ENCODE measurements at places on chromosomes 3 and 15.
A peak's percentile ranks its signal among the peaks of the same experiment; 100 is the strongest.

DNA sequence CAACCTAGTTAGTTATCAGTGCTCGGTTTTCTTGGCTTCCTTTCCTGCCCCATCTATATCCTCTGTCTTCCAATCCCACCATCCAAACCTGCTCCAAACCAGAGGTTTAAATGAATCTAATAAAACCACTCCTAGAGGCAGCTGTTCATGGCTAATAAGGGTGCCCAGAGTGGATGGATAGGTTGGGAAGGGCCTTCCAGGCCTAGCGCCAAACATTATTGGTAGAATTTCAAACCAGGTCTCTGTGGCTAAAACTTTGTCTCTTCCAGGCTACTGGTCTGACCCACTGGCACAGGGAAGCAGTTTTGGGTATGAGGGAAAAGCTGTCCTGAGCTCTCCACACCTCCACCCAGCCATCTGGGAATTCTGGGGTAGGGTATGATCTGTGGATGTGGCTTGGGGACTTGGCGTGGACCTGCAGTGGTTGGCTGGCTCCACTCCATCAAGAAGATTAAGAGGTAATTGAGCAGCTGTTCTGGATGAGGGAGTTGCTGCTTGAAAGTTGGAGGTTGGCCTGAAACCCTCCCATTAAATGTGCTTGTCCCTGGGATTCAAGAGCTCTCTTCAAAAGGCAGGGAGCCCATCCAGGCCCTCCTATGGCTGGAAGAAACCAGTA lies 29.3 kb upstream of the INSYN1 start:
- no peak for DNase-seq

DNA sequence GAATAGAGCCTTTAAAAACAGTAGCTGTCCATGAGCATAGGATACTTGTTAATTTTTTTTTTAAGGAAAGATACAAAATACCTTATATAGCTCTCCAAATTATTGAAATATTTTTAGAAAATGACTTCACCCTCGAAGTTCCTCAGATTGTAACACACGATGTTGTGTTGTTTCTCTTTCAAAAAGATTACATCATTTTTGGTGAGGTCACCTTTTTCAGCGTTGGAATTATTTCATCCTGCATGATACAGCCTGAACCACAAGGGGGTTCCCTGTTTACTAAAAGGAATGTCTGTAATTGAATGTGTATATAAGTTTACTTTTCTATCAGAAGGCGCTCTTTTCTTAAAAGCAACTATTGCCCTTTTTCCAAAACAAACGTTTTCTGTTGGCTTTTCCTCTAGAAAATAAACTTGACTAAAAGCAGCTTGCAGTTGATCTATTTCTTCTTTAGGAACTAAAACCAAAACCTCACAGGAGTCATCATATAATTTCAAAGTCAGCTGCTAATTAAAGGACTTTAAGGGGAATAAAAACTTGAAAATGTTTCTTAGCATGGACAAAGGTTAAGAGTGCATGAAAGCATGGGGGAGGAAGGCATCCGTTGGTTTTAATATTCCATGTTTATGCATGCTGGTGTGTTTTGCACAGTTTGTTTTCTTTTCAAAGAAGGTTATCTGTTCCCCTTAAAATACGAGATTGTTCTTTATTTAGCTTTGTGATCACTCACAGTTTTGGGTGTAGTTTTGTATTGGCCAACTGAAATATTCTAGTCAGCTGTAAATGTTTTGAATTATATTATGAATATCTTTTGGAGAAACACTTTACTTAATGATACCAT lies 29.4 kb downstream of the LYSMD4 start:
- DNase-seq: peak; percentile 86

DNA sequence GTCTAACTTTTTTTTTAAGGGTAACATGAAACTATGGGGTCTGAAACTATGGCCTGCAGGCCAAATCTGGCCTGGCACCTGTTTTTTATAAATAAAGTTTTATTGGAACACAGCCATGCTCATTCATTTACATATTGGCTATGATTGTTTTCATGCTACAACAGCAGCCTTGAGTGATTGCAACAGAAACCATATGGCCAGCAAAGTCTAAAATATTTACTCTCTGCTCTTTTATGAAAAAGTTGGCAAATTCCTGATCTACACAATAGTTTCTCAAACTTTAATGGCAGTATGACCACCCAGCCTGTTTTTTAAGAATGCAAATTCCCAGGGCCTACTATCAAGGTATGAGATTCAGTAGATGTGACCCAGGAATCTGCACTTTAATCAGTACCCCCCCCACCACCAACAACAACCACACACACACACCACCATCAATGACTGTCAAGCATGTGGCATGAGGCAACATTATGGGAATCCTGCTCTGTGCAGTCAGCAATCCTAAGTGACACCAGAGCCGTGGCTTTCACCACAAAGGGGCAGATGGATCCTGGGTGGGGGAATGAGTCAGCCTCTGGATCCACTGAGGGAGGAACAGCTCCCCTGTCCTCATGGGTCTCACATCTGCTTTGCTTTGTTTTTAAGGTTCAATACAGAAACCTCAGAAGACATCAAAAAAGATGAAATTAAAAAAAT lies 142.8 kb downstream of the NTRK3 start:
- no peak for DNase-seq

DNA sequence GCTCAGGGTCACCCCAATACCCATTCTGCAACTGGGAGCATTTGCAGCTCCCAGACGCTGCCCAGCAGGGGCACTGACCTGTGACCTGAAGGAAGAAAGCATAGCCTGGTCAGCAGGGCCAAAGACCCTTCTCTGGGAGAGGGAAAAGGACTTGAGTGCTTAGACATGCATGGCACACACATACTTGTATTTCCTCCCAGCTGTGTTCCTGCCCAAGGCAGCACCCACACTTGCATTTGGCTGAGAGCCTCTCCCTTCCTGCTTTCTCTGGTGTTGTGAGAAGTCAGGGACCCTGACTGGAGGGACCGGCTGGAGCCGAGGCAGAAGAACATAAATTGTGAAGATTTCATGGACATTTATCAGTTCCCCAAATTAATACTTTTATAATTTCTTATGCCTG lies 7.2 kb upstream of the LAMB2 start:
- no peak for DNase-seq

DNA sequence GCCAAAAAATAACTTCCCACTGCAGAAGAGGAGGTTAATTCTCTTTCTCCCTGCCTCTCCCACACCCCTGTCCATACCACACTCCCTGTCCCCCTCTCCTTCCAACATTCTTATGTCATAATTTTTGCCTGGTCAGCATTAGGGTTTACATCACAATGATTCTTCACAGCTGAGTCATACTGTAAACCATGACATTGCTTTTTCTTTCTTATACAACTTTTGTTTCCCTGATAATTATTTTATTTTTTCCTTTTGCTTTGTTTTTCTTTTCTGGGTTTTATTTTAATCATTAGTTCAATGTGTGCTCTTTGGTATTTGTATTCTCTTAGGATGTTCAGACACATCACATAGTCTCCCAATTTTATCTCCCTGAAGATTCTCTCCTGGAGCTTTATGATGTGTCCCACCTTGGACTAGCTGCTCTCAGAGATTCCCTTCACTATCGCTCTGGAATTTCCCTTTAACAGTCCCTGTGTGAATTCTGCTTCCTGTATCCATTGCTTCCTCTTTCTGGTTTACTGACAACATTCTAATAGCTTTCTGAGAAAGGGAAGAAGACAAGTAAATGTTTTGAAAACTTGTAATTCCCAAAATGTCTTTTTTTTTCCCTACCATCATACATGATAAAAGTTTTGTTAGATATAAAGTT lies 70.7 kb downstream of the SOX2 start:
- peak; percentile 36 for DNase-seq

GRCh38 chr3:192843723-192844485 lies 73.8 kb downstream of the MB21D2 start:
- DNase-seq: no peak

- peak; percentile 72 for DNase-seq
Observed at GRCh38 chr3:43405888-43406642, 119.7 kb downstream of the SNRK start.

DNA sequence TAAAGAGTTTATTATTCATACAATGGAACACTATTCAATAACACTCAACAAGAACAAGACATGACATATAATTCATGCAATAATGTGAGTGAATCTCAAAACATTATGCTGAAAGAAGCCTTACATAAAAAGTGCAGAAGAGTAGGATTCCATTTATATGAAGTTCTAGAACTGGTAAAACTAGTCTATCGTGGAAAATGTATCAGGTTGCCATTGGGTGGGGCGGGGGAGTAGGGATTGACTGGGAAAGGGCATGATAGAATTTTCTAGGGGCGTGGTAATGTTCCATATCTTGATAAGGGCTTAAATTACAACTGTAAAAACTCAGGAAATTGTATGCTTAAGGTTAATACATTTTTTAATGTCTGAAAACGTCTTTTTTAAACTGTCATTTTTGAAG lies 247.9 kb downstream of the SATB1 start:
- DNase-seq: no peak

- DNase-seq: no peak
Observed at GRCh38 chr3:157132936-157133335, 27.0 kb downstream of the CCNL1 start.

- DNase-seq: no peak
Observed at GRCh38 chr15:98753726-98754656, 105.7 kb downstream of the IGF1R start.

GRCh38 chr3:16485395-16485992 lies 28.0 kb downstream of the RFTN1 start:
- no peak for DNase-seq

GRCh38 chr3:138195481-138195880 lies 8.4 kb downstream of the ARMC8 start:
- no peak for DNase-seq

DNA sequence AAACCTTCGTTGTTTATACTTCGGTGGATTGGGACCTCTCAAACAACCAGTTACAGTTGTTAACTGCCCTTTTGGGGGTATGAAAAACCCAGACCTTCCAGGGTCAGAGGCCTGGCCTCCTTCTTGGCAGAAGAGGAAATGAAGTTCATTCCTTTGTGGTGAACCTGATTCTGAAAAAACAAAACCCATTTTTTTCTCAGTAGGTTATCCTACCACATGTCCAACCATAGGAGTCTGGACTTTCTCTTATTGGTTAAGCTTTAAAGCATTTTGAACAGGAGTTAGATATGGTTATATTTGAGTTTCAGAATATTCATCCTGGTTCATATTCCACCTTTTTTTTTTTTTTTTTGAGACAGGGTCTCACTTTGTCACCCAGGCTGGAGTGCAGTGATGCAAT lies 7.2 kb upstream of the LACTB start:
- DNase-seq: no peak

GRCh38 chr15:89442155-89442554 lies 54.2 kb downstream of the RHCG start:
- no peak for DNase-seq

DNA sequence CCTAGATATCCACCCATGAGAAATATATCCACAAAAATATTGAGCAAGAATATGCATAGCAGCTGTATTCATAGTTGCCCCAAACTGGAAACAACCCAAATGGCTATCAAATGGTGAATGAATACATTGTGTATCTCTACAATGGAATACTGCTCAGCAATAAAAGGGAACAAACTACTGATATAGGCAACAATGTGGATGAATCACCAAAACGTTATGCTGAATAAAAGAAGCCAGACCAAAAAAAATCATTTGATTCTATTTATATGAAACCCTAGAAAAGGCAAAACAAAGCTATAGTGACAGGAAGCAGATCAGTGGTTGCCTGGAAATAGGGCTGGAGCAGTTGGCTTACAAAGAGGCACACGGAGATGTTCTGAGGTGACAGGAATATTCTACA lies 15.5 kb upstream of the CMTM7 start:
- DNase-seq: peak; percentile 36

- DNase-seq: no peak
Observed at GRCh38 chr3:185069037-185070030, 83.5 kb downstream of the C3orf70 start.

- no peak for DNase-seq
Observed at GRCh38 chr3:184525337-184526087, 36.1 kb upstream of the EPHB3 start.

DNA sequence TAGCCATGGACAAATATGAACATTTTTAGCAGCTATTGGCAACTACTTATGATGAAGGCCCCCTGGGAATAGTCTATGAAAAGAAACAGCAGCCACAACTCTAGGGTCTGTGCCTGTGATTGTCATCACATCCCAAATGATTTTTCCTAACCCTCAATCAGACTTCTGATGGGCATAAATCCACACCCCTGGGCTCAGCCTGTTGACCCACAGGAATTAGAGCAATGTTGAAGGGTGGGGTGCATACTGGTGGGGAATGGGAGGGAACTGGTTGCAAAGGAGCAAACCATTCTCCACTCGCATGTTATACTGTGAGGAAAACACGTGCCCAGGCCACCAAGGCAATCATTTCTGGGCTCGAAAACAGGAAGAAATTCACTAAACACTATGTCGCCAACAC lies 106.5 kb upstream of the CTNNB1 start:
- DNase-seq: no peak

DNA sequence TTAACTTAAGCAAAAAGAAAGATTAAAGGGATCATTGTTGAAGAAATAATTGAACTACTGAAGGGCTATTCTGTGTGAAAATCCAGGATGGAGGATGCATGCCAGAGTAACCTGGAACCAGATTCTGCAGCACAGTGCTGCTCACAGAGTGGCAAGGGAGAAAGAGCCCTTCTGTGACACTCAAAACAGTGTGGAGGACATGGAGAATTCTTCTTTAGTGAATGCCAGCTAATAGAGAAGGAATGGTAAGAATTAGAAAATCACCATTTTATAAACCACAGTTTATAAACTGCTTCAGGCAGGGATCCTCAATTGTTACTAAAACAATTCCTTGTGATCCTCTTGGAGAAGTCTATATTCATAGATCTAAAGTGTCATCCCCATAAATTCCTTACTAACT lies 70.4 kb upstream of the ARHGEF26 start:
- no peak for DNase-seq

DNA sequence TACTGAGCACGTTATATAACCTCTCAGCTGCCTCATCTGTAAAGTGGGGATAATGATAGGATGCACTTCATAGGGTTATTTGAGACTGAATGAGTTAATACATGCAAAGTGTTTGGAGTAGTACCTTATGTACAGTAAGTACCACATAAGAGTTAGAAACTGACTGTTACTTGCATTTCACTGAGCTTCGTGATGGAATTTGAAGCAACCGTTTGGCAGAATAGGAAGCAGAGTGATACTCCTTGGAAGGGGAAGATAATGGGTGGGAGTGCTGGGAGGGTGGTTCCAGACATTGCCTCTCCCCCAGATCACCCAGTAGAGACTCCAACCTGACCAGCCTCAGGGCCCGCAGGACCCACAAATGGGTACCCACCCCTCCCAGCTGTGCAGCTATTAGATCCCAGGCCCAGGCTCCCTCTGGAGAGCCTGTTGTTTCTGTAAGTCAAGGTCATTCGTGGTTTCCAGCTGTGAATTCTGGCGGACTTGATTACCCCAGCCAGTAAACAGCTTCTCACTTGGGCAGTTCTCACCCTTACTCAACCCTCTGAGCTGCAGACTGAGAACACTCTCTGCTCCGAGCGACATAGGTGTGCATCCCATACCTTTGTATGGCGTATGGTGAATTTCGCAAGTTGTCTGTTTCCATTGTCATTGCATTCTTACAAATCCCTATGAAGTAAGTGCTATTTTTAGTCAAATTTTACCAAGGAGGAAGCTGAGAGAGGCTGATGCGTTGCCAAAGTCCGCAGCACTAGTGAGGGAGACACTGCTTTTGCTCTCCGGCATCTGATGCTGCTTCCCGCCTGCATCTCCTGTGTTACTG lies 11.1 kb downstream of the ALPK3 start:
- DNase-seq: no peak
